Tongue (tissue), 3 donors: ENCODE measurements at places on chromosomes 1 and 21.

DNA sequence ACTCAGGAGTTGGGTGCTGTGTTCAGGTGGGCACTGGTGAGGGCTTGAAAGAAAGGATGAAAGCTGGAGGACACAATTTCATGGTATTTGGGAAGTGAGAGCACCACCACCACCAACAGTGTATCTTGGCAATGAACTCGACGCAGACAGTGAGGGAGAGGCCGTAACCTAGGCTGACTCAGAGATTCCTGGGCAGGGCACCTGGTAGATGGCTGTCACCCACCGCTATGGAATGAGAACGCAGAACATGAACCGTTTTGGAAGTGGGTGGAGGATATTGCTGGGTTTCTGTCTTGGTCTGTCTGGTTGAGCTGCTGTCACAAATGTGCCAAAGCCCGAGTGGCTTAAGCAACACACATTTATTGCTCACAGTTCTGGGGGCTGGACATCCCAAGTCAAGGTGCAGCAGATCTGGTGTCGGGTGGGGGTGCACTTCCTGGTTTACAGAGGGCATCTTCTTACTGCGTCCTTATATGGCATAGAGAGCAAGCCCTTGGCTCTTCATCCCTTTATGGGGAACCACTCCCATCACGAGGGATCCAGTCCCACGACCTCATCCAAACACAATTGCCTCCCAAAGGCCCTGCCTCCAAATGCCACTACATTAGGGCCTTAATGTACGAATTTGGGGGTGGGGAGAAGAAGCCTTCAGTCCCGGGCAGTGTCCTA, 246.3 kb downstream of the SIPA1L2 start:
- no peak for DNase-seq

DNA sequence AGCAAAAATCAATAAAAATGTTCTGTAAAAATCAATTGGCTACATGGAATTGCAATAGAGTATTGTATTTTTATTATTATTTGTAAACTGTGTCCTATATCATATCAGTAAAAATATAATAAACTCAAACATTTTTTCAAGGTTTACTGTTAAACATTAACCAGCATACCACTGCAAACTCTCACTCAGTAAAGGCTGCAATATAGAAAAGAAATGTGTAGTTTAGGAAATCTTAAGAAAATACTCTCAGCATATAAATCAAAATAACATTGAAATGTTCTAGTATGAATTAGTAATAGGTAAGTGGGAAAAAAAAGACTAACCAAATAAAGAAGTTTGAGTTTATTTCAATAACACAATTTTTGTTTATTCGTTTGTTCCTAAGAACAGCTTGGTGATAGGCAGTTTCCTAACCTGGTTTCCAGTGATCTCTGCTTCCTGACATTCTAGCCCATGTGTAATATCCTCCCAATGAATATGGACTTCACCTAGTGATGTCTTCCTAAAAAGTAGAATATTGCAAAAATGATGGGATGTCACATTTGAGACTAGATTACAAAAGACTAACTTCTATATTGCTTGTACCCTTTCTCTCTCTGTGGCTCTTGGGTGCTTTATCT, 870.1 kb downstream of the BRINP3 start:
- DNase-seq, result no peak

DNA sequence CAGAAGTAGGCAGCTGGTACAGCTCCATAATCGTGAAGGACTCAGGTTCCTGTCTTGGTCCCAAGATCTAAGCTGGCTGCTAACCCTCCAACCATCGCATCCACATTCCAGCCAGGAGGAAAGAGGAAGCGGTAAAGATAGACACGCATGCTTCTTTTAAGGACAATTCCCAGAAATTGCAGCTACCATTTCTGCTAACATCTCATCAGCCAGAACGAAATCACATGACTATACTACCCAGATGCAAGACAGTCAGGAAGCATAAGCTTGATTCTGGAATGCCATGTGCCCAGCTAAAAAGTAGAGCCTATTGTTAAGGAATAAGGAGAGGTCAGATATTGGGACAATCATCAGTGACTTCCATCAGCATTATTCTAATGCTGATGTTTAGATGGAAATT, 110.4 kb downstream of the EPHB2 start:
- DNase-seq, result no peak

GRCh38 chr1:75519651-75520427, 91.1 kb downstream of the SLC44A5 start:
- DNase-seq, result no peak

DNA sequence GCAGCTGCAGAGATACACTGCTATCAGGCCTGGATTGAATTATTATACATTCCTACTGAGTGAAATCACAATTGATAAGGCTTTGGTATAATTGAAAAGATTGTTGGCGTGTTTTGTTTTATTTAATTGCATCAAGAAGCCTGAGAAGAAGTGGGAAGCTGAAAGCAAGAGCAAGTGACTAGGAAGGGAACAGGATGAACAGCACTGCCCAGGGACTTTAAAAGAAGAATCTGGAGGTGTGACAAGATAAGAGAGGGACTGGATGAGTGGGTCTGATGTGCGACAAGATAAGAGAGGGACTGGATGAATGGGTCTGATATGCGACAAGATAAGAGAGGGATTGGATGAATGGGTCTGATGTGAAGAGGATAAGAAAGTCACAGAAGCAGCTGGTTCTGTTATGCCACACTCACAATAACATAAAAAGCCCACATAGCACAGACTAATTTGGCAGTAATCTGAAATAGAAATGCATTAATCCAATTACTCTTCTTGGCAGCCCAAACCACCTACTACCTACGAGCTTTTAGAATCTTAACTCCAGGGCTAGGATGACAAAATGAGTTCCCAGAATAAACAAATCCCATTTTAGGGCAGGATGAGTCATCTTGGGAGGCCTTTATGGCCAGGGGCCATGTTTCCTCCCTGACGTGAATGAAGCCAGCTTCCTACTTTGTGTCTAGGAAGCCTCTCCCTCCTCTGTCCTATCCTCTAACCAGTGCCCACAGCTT, 129.7 kb downstream of the DUSP10 start:
- peak; percentile 54 for DNase-seq

- no peak for DNase-seq
These were observed 11.1 kb downstream of the TNNI3K start for GRCh38 chr1:74246315-74246714.

- no peak for DNase-seq
These were observed 24.8 kb downstream of the ATPAF1 start for GRCh38 chr1:46643368-46643775.

- no peak for DNase-seq
These were observed 147.1 kb upstream of the ATP1B1 start for GRCh38 chr1:168959382-168959781.

- no peak for DNase-seq
These were observed 128.4 kb downstream of the TGFB2 start for GRCh38 chr1:218473522-218473921.

DNA sequence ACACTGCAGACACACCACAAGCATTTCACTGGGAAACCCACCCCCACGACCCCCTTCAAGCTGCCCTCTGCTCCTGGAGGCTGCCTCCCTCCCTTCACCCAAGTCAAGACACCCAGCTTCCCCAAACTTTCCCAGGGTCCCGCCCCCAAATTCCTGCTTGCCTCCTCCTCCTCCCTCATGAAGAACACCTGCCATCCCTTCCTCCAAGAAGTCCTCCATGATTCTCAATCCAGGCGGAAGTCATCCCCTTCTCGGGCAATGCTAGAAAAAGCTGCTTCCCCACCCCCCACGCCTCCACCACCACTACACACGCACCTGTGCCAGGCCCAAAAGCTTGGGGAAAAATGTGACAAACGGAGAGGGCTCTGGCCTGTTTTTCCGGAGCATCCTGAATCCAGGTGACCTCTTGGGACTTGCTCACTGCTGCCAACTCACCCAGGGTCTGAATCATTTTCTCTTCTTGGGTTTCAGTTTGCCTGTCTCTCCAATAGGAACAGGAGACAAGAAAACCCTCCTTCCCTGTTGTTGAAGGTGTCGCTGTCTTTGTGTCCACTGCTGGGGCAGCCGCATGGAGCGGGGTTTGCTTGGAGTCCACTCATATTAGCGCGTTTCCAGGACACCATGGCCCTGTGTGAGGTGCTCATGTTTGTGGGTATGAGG, 101.0 kb upstream of the CASZ1 start:
- no peak for DNase-seq

GRCh38 chr21:45079351-45079750, 5.0 kb downstream of the ADARB1 start:
- DNase-seq, result no peak

- no peak for DNase-seq
These were observed 12.3 kb downstream of the ZRANB2 start for GRCh38 chr1:71068325-71069240.

GRCh38 chr1:182217071-182217470, 155.6 kb upstream of the ZNF648 start:
- DNase-seq, result no peak

GRCh38 chr1:9714257-9714718, 62.8 kb downstream of the PIK3CD start:
- no peak for DNase-seq

GRCh38 chr1:238592621-238593020, 701.9 kb upstream of the ZP4 start:
- no peak for DNase-seq

DNA sequence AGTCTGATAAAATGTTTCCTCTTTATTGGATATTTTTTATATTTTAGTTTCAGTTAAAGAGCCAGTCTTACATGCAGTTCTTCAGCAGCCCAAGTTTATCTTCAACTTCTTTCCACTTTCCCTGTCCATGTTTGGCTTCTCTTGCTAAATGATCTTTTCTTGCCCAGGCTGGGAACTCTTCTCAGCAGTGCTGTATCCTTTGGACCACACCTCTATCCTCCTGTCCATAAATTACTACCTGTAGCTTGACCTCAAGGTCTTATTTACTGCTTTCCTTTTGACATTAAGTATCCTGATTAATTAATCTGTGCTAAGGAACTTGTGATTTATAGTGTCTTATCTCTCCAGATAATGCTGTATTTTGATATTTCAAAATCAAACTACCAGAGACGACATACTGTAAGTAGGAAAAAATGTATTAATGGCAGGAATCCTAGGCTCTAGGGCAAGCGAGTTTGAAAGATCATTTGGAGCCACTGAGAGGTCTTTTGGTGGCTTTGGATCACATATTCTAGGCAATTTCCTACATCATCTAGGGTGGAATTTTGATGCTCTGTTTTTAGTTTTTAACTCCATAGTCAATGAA, 20.5 kb upstream of the PDC start:
- DNase-seq, result no peak

DNA sequence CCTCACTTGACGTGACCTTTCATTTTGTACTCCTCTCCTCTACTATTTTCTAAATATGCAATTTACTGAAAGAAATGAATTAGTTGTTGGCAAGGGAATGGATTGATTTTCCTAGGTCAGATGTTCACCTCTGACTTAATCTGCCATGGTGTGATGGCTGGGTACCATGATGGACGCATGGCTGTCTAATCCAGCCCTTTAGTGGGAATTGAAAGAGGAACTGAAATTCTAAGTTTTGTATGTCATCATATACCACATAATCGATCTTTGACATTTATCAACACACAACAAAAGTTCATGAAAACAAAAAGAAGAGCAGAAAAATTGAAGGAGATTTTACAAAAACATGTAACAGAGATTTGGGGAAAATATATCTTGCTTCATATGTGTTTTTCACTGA, 331.3 kb upstream of the SNX7 start:
- no peak for DNase-seq

DNA sequence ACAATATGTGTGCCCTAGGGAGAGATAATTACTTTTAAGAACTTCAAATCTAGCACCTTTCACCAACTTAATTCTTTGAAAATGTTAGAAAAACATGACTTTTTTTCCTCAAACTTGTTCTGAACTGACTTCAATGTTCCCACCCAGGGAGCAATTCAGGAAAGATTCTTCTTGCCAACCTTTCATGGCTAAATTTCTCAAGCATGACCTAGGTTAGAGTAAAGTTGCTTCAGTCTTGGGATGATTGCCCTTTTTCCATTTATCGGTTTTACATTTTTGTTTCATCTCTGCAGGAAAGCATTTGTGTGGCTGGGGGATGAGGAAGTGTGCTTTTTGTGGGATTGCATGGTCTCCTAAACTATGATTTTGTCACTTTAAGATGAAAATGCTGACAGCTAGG, 647.7 kb downstream of the LTN1 start:
- DNase-seq, result no peak

DNA sequence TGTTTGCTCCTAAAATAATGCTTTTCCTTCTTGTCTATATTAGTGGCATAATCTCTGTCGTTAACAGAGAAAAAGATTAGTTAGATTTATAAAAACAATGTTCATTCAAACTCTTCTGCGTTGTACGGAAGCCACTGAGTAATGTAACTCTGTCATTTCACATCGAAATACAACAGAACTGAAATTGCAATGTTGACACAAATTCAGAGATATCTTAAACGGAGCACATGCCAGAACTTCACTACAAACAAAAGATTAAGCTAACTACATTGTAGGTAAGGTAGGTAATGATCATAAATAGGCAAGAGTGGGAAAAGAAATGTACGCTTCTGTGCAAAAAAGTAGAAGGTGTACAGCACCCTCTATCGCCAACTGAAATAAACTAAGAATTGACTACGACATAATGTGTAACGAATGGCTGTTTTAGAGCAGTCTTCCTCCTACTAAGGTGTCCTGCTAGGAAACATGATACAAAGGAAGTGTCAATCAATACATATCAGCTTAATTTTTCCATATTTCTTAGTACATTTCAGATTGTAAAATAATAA, 56.6 kb downstream of the PCNX2 start:
- DNase-seq, result peak; percentile 58

DNA sequence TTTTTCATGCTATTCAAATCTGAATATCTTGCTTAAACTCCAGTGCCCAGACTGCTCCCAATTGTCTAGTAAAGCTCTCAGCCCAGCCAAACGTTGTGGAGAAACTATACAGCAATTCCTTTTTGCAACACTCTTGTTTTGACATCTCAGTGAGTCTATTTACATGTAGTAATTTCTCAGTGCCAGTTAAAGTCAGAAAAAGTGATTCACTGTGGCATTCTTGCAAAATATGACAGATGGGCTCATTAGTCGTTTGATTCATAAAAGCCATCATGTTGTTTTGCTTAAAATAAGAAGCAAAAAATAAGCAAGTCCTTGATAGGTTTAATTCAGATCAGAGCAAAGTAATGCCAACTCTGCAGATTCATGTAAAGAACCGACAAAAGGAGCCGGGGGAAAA, 20.7 kb upstream of the TMPRSS15 start:
- DNase-seq, result no peak

DNA sequence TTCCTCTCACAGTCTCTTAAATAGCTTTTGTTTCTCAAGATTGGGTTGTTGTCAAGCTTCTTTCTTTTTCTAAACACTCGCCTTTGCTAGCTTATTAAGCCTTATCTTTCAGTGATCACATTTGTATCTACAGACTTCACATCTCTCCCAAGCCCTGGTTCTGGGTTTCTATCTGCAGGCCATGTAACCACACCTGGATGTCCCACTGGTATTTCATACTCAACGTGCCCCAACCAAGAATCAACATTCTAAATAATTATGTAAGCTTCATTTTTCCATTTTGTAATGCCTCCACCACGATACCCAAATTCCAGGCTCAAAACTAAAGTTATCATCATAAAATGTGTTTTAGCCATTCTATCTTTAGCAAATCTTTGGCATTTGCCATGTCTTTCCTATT, 372.2 kb downstream of the USH2A start:
- DNase-seq, result no peak

GRCh38 chr21:25513810-25514209, 93.5 kb downstream of the MRPL39 start:
- DNase-seq, result no peak
